Amniotic epithelial cell (primary cell): ENCODE measurements at places on chromosomes 6 and 20.

DNA sequence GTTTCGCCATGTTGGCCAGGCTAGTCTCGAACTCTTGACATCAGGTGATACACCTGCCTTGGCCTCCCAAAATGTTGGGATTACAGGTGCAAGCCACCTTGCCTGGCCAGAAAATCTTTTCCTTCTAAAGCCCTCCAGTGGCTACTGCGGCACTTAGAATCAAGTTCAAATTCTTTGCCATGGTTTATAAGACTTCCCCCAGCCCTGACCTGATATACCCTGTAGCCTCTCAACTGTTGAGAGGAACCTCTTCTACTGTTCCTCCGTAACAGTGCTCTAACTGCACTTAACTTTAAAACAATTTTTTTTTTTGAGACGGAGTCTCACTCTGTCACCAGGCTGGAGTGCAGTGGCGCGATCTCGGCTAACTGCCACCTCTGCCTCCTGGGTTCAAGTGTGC is 235.6 kb downstream of the BCAS1 start:
- no peak for DNase-seq

GRCh38 chr20:5192570-5193431 is 66.0 kb downstream of the CDS2 start:
- no peak for DNase-seq

DNA sequence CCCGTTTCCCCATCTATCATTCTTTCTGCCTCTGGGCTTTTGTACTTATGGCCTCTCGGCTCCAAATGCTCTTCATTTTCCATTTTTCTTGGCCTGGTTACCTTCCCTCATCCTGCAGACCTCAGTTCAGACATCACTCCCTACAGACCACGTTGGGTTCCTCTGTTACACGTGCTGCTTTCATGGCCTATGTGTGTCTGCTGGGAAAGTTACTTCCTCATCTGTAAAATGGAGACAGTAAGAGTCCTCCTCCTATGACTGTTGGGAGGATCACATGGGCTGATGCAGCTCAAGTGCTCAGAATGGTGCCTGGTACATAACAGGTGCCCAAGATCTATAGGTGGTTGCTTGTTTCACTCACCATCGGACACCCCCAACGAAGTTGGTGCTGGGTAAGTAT is 13.5 kb downstream of the KCNK17 start:
- DNase-seq: no peak

DNA sequence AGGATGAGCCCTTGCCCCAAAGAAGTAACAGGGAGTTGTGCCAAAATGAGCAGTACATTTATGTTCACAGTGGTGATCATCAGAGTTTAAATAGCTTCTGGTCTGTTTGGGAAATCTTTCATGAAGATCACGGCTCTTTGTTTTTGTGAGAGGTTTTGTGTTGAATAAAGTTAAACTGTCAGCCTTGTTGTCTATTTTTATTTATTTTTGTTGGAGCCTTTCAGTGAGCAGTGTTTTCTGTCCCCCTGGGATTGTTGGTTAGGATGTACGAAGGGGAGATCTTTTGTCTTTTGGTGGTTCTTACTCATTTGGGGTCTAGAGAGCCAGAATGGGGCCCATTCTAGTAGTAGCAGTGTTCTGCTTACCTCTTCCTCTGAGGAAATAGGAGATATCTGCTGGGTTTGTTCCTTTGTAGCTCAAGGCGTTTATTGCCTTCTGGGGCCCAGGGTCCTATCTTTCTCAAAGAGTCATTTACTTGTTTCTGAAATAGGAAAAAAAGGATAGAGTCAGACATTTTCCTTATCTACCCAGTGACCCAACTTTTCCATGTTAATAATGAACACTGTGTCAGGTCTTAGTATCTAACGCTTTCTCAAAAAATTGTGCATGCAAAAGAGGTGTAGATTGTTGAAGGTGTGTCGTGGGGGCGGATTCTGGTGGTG is 157.4 kb downstream of the JARID2 start:
- no peak for DNase-seq

DNA sequence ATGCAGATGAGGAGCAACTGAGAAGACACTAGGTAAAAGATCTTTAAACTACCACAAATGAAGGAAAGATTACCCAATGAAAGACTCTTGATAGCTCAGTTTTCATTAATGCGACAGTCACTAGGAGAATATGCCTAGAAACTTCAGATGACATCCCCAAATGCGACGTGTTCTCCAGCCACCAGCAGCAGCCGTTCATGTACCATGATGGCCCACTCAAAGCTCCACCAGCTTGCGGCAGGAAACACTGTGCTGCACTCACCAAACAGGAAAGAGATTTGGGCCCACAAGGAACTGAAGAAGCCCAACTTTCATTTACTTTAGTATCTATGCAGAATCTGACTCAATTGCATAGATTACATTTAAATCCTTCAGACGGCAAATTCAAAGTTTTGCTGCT is 7.5 kb downstream of the DIDO1 start:
- DNase-seq: no peak

GRCh38 chr6:49550492-49551077 is at the start of gene C6orf141:
Gene C6orf141 (plus strand): TSS chr6:49550668. CDS start chr6:49550793, 125 bp downstream.
- no peak for DNase-seq
